Stimulated activated CD4-positive, alpha-beta T cell treated with anti-CD3 and anti-CD28 coated beads, Interleukin-12 subunit alpha, Interleukin-12 subunit beta, amount 100 ng/mL, for 48 hours (primary cell): ENCODE measurements at places on chromosomes 1 and 21.

DNA sequence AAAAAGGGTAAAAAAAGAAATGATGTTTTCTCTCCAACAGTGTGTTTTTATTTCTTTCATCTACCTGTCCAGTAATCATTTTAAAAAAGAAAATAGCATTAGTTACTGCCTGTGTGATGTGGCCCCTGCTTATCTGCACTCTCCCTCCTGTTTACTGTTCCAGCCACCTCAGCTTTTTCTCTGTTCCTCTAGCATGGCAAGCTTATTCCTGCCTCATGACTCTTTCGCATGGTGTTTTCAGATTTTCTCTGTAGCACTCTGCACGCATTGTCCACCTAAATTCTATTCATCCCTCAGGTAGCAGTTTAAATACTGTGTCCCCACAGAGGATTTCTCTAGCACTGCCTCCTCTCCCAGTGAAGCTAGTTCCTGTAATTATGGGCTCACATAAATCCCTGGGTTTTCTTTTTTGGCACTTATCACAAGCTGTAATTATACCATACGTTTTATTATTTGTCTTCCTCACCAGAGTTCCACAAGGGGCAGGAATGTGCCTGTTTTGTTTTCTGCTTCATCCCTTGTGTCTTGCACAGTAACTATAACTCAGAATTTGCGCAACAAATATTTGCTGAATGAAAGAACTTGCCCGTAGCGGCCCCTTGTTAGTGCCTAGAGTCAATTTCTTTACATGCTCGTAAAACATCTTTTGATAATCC is 51.4 kb upstream of the LRIG2 start:
- no peak for DNase-seq

DNA sequence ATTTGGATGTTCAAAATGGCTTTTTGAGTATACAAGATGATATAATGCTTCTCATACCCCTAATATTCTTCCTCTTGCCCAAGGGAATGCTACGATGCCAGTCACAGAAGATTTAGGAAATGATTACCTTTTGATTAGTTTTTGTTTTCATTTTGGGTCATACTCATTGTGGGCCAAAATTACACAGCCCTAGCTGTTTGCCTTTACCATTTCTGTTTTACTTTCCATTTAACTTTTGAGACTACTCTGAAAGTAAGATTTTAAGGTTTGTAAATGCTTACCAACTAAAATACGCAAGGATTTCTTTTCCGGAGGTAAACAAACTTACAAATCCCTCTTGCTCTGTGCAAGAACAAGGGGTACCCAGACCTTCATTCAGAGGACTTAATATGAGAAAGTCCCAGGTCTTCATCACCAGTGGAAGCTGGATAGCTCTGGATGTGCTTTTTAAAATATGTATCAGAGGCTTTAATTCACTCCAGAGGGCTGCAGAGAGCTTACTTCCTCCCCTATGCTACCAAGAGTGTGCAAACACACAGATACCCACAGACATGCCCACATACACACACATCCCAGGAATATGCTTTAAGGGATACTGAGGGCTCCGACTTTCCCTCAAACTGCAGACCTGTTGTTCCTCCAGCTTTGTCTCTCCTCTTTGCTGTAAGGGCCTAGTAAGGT is 631.4 kb downstream of the SMYD3 start:
- no peak for DNase-seq

DNA sequence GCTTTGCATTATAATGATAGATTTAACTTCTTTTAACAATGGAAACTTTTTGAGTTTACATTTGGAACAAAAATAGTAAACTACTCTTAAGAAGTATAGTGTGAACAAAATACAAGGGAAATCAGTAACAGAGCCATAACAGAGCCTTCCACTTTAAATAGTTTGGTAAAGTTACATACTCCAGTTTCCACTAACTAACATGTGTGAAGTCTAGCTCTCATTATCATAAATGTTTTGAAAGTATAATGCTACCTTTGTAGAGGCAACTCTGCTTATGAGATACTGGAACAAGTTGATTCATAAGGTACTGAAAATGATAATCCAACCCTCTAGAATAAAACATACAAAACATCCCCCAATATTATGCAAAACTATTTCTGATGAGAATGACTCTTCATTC is 1155.1 kb upstream of the ADGRL2 start:
- no peak for DNase-seq

- no peak for DNase-seq
These were observed 29.9 kb downstream of the TTF2 start for GRCh38 chr1:117089996-117090395.

GRCh38 chr1:94416901-94417727 is 1.1 kb upstream of the ABCD3 start:
- no peak for DNase-seq

DNA sequence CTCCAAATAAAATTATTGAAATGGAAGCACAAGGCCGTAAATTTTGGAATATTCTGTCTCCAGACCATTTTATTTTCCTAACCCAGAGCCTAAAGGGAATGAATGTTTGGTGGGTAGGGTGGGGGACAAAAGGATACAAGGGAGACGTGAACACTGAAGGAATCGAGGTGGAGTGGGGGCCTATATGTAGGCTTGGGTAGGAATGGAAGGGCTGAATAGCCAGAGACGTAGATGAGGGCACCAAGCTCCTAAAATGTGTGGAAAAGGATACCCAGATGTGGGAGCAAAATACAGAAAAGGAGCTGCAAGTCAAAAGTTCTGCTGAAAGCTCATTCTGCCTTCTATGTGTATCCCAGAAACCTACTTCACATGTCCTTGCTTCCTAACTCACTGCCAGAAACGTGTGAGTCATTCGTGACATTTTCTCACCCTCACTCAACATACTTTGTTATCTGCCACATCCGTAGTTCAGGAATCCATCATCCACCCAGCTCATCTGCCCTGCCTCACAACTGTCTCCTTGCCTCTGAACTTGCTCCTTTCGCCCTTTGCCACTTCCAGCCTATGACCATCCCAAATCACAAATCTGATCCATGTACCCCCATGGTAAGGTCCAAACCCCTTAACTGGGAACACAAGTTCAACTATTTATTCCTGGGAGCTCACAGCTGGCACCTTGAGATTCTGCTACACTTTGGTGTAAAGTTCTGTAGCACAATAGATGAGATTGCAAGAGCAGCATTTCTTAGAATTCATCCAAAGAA is 84.1 kb upstream of the PRDX6 start:
- no peak for DNase-seq

GRCh38 chr1:28062806-28063205 is 25.6 kb downstream of the EYA3 start:
- no peak for DNase-seq

DNA sequence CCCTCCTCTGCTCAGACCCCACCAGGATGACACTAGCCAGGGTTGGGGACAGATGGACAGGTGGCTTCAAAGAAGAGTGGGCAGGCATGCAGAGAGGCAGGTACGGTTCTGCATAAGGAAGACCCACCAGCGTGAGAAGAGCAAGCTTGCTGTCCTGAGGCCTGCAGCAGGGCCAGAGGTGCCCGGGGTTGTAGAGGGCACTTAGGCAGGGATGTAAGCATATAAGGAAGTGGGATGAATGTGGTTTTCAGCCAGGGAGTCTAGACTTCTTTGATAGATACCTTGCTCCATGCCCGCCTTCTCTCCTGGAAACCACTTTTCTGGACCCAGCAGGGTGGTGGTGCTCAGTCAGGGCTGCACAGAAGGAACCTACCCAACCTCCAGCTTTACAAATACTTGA is 1.4 kb downstream of the TTC39A start:
- DNase-seq, result no peak
